ENCODE measurements at places on chromosomes 2 and 18.

- no peak for DNase-seq
These were observed 19.2 kb downstream of the POU3F3 start for GRCh38 chr2:104872866-104873688.

- DNase-seq: no peak
These were observed 144.7 kb upstream of the PGAP1 start for GRCh38 chr2:197071213-197071612.

DNA sequence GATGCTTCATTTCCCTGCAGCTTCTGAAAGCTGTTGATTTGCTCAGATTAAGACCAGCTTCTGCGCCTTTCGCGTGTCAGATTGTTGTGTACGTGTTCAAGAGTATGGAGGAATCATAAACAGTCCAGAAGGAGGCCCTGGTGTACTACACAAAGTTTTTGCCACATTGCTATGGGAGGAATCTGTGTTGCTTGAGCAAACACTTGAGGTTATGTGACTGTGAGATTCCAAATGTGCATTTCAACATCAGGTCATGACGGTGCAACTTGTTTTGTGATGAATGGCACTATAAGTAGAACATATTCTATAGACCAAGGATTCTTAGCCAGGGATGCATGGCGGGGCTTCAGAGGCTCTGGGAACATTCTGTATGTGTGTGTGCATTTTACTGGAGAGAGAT is 35.0 kb downstream of the SRSF7 start:
- no peak for DNase-seq

DNA sequence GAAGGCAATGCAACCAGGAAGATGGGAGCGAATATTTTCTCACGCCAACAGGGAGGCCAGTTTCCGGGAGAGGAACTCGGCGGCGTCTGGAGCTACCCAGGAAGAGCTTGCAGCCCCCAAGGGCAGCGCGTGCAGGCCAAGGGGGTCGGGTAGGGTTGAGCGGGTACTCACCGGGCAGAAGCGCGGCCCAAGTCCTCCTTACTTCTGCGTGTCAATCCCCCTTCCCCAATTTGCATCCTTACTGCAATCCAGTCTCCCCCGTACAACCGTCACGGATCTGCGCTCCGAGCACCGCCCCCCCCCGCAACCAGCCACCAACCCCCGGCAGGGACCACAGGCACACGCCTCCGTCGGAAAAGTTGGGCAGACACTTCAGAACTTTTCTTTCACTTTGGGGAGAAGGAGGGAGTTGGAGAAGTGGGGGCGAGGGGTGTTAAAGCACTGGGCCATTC is 1.3 kb downstream of the ATP8B1 start:
- DNase-seq: no peak

DNA sequence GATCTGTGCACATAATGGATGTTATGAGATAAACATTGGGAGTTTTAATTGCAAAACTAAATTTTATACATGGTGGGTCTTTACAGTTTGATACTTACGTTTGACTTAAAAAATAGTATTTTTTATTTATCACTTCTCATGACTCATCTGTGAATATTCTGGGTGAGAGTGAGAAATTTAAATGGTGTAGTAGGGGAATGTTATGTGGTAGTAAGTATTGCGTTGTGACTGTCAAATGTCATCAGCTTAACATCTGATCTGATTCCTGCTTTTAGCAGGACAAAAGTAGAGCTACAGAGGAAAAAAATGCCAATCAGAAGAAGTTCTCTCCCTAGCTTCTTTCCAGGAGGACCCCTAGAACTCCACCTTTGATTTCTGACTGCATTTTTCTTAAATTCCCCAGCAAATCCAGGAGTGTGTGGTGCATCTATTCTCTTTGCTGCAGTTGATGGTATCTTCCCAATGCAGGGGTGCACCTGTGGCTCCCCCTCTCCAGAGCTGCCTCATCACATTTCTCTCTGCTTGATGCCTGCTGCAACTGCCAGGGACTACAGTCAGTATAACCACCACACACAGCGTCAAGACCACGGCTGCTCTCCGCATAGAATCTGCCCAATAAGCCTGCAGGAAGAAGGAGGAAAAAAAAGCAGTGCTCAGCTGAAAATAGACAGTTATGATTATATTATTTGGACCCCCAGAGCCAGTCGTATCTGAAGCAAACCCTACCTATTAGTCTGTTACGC is 151.3 kb upstream of the THUMPD2 start:
- no peak for DNase-seq

- DNase-seq: no peak
These were observed 44.1 kb downstream of the KIF1A start for GRCh38 chr2:240775905-240776304.

DNA sequence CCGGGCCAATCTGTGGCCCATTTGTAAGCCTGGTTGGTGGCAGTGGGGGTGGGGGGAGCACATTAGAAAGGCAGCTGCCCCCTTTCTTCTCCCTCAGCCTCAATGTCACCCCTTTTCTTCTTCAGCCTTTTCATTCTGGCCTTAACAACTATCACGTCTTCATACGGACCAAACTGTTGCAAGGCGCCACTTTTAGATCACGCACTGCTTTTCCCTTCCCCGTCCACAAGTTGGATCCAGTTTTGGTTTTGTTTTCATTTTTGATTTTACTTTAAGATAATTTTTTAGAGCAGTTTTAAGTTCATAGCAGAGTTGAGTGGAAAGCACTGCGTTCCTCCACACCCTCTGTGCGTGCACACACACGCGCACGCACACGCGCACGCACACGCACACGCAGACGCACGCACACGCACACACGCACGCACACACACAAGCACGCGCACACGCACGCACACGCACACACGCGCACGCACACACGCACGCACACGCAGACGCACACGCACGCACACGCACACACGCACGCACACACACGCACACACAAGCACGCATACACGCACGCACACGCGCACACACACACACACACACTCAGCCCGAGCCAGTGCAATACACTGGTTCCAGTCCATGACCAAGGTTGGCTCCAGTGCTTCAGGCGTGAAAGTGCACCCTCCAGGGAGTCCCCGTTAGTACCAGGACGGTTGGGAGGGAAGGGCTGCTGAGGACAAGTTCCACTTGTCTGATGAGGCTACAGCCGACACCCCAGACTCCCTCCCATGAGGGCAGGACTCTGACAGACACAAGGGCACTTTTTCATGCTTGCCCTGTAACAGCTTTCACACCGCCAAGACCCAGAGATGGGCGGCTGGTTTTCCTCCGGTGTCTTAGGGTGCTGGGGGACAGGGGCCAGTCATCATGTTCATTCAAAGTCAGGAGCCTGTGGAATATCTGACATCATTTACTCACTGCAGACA is 22.4 kb downstream of the FBLN7 start:
- no peak for DNase-seq

GRCh38 chr18:6044773-6045172 is 149.5 kb upstream of the TMEM200C start:
- DNase-seq: no peak

DNA sequence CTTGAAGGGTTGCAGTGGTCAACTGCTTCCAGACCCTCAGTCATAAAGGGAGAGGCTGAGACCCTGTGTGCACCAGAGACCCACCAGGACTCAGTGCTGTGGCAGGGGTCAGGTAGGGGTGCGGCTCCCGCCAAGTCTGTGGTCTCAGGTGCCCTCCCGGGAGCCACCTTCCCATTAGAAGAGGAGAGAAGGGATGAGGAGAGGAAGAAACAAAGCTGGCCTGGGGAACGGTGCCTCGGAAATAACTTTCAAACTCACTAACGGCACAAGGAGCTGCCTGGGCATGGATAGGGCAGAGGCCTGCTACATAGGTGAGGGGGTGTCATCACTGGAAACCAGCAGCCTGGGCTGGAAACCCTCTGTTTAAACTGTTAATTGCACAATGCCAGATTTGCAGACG is 84.9 kb downstream of the TPO start:
- DNase-seq: no peak

- no peak for DNase-seq
These were observed 340.8 kb downstream of the ERBB4 start for GRCh38 chr2:212197776-212198175.

DNA sequence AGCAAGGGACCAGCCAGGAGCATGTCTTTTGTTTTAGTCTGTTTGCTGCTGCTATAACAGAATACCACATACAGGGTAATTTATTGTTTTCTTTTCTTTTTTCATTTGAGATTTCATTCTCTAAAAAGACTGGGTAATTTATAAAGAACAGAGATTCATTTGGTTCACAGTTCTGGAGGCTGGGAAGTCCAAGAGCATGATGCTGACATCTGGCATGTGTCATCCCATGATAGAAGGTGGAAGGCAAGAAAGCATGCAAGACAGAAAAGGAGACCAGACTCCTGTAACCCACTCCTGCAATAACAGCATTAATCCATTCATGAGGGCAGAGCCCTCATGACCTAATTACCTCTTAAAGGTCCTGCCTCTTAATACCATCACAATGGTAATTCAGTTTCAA is 14.8 kb downstream of the SGO2 start:
- no peak for DNase-seq

GRCh38 chr2:160434254-160434948 is 59.2 kb downstream of the RBMS1 start:
- DNase-seq: no peak

GRCh38 chr2:103294420-103294819 is 532.6 kb downstream of the TMEM182 start:
- no peak for DNase-seq

DNA sequence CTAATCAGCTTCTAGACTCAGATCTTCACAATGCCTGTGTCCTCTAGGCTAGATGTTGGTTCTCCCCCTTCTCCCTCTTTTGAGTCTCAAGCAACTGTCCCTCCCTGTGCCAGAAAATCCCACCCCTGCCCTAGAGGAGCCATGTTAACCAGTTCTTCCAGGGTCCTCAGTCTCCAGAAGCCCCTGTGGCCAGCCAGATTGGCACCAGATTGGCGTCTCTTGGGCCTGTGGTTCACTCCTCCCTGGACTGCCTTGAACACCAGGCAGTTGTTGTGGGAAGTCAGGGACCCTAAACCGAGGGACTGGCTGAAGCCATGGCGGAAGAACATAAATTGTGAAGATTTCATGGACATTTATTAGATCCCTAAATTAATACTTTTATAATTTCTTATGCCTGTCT is 36.6 kb downstream of the CYP26B1 start:
- DNase-seq: no peak

- no peak for DNase-seq
These were observed 14.9 kb upstream of the MBP start for GRCh38 chr18:77147418-77147852.

GRCh38 chr2:153214337-153214736 is 264.2 kb downstream of the RPRM start:
- no peak for DNase-seq

- DNase-seq: no peak
These were observed 767 bp downstream of the RHOB start for GRCh38 chr2:20447437-20448245.

DNA sequence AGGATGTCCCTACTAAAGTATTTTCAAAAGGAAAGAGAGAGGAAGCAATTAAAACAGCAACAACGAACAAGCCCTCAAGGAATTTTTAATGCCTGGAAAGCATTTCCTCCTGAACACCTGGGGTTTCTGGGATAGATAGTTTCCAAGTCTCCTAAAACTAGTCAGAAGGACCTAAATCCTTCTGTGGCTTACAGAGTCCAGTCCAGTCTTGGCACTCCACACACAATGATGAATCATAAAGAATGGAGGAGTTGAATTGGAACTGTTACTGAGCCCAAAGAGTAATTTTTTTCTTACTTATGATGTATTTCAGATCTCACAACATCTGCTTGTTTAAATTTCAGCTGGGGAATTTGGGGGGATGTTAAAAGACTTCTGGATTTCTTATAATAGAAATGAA is 144.6 kb upstream of the SETBP1 start:
- no peak for DNase-seq

DNA sequence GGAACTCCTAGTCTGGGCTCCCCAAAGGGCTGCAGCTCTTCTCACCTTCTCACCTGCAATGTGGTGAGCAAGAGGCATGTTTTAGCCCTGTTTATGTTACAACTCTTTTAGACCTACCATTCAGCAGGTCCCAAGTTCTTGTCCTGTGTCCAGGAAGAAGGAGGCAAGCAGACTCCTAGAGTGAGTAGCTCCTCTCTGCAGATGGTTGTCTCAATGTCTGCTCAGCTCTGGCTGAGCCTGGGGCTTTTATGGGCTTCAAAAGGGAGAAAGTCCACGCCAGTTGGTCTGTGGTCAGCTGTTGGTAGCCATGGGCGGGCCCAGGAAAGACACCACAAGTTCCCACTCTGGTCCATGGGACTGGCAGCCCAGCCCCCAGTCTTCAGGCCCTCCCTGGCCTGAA is 148.1 kb upstream of the HS6ST1 start:
- no peak for DNase-seq

DNA sequence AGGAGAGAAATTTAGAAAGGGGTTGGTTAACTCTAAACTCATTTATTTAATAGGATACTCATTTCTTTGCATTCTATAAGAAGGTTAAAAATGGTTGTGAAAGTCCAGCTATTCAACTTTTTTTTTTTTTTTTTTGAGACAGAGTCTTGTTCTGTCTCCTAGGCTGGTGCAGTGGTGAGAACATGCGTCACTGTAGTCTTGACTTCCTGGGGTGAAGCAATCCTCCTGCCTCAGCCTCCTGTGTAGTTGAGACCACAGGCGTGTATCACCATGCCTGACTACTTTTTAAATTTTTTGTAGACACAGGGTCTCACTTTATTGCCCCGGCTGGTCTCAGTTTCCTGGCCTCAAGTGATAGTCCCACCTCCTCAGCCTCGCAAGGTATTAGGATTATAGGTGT is 11.9 kb downstream of the ELP2 start:
- DNase-seq: no peak

DNA sequence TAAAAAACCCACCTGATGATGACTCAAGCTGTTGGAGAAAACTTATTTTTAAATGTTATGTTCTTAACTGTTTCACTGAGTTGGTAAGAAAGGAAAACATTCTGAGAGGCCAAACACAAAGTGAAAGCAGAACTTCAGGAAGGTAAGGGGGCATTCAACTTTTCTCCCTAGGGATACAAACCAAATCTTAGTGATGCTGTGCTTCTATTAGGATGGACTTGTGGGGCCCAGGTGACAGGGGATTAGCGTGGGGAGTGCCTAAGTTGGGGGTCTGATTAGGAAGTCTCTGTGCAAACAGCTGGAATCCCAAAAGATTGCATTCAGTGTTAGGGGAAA is 18.5 kb downstream of the PDCL3 start:
- no peak for DNase-seq

- DNase-seq: no peak
These were observed 99.4 kb upstream of the ZNF804A start for GRCh38 chr2:184498936-184499335.

DNA sequence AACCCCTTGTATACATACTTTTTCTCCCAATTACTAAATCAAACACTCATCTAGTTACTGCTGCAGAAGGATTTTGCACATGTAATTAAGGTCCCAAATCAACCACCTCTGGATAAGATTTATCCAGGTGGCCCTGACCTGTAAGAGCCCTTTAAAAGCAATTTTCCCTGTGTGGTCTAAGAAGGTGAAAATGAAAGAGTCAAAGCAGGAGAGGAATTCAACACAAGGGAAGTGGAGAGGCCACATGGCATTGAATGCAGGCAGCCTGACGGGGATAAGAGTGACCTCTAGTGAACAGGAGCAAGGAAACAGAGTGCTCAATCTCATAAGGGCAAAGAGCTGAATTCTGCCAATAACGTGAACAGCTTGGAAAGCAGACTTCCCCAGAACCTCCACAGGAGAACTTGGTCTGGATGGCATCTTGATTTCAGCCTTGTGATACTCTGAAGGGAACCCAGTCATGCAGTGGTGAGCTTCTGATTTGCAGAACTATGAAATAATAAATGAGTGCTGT is 27.2 kb downstream of the PPP3R1 start:
- DNase-seq: no peak

- no peak for DNase-seq
These were observed 473 bp downstream of the ELMOD3 start for GRCh38 chr2:85355073-85355410.
